HT-29 (cell line): ENCODE measurements at places on chromosomes 7 and 10.

DNA sequence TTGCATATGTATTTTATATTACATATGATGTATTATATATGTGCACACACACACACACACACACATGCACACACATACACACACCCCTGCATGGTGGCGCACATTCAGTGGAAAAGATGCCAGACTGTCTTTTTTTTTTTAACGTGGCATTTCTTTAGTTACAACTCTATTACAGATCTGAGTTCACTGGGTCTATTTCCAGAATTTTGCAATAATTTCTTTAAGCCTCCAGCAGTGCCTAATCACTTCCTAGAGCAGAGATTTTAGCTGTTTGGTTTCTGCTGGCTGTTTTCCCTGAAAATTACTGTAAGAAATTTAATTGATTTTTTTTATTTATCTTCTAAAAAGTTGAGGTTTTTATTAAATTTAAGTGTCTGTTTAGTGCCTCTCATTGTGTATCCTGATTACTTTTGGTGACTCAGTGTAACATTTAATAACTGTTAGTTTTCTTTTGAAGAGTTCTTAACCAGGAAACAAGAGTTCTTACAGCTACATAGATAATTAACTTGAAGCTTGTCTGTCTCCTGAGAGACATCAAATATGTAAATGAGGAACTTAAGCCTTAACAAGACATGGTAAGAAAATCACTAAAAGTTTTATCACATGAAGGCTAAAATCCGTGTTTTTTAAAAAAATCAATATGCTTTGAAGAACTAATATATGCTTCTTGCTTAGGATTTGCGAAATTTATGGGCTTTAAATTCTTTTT, 232.0 kb downstream of the MDFIC start:
- DNase-seq, result no peak

DNA sequence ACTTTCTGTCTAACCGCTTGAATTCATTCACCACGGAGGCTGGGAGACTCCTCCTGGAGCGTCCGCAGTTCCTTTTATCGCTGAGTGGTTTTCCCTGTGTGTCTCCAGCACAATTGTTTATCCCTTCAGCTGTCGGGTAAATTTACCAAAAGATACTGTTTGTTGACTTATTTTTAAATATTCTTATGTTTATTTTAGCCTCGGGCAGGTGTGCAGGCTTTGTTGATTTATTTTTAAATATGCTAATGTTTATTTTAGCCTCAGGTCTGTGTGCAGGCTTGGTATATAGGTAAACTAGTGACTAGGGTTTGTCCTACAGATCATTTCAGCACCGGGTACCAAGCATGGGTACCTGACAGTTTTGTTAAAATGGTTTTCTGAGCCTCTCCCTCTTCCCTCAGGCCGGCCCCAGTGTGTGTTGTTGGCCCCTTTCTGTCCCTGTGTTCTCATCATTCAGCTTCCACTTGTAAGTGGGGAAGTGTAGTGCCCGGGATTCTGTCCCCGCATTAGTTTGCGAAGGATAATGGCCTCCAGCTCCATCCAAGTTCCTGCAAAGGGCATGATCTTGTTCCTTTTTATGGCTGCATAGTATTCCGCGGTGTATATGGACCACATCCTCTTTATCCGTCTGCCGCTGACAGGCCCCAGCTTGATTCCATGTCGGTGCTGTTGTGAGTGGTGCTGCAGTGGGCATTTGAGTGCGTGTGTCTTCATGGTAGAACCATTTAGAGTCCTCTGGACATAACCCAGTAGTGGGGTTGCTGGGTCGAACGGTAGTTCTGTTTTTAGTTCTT, 5.3 kb downstream of the GET4 start:
- DNase-seq, result no peak

DNA sequence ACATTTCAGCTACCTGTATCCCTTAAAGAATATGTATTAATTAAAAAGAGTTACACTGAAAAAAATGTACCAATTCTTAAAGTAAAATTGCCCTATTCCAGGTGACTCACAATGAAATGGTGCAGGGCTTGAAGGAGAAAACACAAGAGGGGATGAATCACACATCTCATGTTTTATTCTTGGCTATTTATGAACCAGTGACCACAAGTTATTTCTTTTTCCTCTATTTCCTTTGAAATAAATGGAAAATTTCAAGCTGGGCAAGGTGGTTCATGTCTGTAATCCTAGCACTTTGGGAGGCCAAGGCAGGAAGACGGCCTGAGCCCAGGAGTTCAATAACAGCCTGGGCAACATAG, 106.8 kb downstream of the UBE2H start:
- DNase-seq, result no peak

DNA sequence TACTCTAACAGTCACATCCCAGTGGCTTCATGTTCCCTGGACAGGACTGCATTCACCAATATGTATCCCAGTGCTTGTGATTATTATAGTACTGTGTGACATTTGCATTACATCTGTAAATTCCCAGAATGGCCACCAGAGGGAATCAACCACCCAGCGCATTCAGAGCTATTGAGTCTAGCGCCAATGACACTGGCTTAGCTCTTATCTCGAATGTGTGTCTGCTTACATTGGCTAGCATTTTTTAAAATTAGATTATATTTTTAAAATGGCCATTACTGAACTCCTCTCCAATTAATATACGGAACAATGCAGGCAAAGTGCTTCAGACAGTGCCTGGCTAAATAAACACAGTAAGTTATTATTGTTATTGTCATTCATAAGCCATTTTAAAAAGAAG, 36.3 kb downstream of the TRIL start:
- peak; percentile 86 for DNase-seq

GRCh38 chr7:1555046-1555812, 776 bp downstream of the TMEM184A start:
- peak; percentile 97 for DNase-seq
